ENCODE measurements at places on chromosomes 4 and X. TPM values are rescaled to one million over a fixed set of nuclear protein-coding genes. Genes with fewer than 3 reads are reported as not detected.

The NAT8L gene
- 0.93 TPM for total RNA-seq

DNA sequence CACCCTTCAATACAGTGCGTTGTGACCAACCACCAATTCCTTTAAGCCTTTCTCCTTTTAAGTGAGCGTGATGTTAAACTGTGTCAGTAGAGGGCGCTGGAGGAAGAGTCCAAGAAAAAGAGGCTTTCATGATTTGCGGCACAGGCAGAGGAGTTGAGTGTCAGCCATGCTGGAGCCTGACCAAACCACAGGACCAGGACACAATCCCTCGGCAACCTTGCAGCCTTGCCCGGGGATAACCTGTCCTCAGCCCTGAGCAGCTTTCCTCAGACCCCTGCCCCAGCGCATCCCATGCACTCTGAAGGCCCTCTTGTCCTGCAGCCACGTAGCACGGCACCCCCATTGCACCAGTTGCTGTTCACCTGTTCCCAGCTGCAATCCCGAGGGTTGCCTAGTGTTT is 53.5 kb upstream of the SMIM31 start:
- H3K36me3 ChIP-seq = no peaks in the 10 kb centered on the region
- H3K4me3 ChIP-seq = no peak overlapping the region
- no peaks in the 10 kb centered on the region for H3K27me3 ChIP-seq

The FSTL5 gene
- total RNA-seq = not detected

The PDCL2 gene
- total RNA-seq = not detected

The ENPEP gene
- not detected for total RNA-seq

GRCh38 chr4:78642934-78643333 is 91.4 kb downstream of the ANXA3 start:
- no peak overlapping the region for H3K27ac ChIP-seq
- no peak for DNase-seq
- H3K4me1 ChIP-seq = peaks cover 33% of the 10 kb centered on the region
- H3K36me3 ChIP-seq = no peaks in the 10 kb centered on the region

DNA sequence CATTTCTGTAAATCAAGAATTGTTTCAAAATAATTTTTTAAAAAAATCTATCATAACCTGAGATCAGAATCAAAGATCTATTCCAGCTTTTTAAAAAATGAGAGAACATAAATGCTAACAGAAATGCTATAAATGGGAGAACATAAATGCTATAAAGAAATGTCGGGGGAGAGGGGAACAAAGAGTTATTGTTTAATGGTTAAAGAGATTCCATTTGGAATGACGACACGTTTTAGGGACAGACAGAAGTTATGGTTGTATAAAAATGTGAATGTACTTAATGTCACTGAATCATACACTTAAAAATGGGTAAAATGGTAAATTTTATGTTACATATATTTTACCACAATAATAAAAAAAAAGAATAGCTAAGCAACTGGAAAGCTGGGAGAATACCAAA is 127.1 kb downstream of the ATRX start:
- H3K27me3 ChIP-seq = no peaks in the 10 kb centered on the region
- peaks cover 17% of the 10 kb centered on the region for H3K36me3 ChIP-seq
- H3K4me1 ChIP-seq = no peaks in the 10 kb centered on the region
- no peak overlapping the region for H3K4me3 ChIP-seq
- no peak overlapping the region for H3K27ac ChIP-seq

GRCh38 chr4:55080174-55080865 is 45.1 kb downstream of the KDR start:
- H3K36me3 ChIP-seq = peaks cover 11% of the 10 kb centered on the region
- DNase-seq = no peak
- no peak overlapping the region for H3K4me3 ChIP-seq

GRCh38 chrX:101257448-101258258 is 33.5 kb downstream of the TAF7L start:
- peaks cover 55% of the 10 kb centered on the region for H3K27me3 ChIP-seq
- H3K36me3 ChIP-seq = no peaks in the 10 kb centered on the region
- no peaks in the 10 kb centered on the region for H3K4me1 ChIP-seq
- DNase-seq = no peak

- H3K27ac ChIP-seq = peak overlapping the region; percentile 27
- DNase-seq = no peak
- peaks cover 12% of the 10 kb centered on the region for H3K36me3 ChIP-seq
- peak overlapping the region; percentile 31 for H3K4me3 ChIP-seq
These were observed 5.1 kb downstream of the AFF1 start for GRCh38 chr4:86939729-86940575.

GRCh38 chr4:4780729-4781244 is 78.7 kb upstream of the MSX1 start:
- H3K27ac ChIP-seq = no peak overlapping the region
- peak; percentile 18 for DNase-seq
- no peaks in the 10 kb centered on the region for H3K4me1 ChIP-seq

The ZIC3 gene
- total RNA-seq = not detected

The RAB9B gene
- 0.07 TPM for total RNA-seq

- H3K36me3 ChIP-seq = no peaks in the 10 kb centered on the region
- no peaks in the 10 kb centered on the region for H3K4me1 ChIP-seq
- H3K4me3 ChIP-seq = no peak overlapping the region
- no peak overlapping the region for H3K27ac ChIP-seq
These were observed 22.4 kb upstream of the TSPAN5 start for GRCh38 chr4:98680806-98681205.

The TNIP2 gene
- total RNA-seq = 40.5 TPM

DNA sequence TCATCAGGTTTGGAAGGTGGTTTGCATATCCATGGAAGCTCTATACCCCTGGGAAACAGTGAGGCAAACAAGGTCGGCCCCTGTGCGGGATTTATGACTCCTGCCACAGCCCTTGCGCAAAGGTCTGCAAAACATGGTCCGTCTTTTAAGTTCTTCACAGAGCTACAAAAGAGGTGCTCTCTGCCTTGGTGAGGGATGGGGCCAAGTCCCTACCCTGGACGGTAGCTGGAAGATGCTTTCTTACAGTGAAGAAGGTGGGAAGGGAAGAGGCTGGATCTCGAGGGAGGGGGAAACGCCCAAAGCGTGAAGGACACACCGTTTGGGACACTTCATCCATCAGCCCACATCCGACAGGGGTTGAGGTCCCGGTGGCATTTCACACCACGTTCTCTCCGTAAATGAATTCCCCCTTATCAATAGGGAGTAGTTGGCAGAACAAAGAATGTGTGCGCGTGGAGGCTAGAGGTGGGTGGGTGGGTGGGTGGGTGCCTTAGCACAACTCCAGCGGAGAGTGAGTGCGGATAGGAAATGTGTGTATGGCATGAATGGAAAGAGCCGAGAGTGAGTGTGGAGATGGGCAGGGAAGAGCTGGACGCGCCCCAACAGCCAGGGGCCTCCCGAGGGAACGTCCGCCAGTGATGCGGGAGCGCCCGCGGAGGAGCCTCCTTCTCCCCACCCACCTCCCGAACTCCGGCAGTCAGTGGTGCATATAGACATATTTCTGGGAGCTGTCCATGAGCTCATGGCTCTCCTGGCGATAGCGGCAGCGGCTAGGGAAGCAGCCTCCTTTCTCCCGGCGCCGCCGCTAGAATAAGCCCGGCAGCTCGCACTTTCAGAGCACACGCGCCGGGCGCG is 68.3 kb downstream of the LARP7 start:
- no peaks in the 10 kb centered on the region for H3K36me3 ChIP-seq
- H3K4me1 ChIP-seq = peaks cover 6% of the 10 kb centered on the region
- H3K4me3 ChIP-seq = peak overlapping the region; percentile 57
- H3K27ac ChIP-seq = no peak overlapping the region

- peaks cover 100% of the 10 kb centered on the region for H3K27me3 ChIP-seq
- no peak overlapping the region for H3K27ac ChIP-seq
- DNase-seq = no peak
- no peaks in the 10 kb centered on the region for H3K36me3 ChIP-seq
- no peaks in the 10 kb centered on the region for H3K4me1 ChIP-seq
- no peak overlapping the region for H3K4me3 ChIP-seq
These were observed 493 bp downstream of the TCEAL5 start for GRCh38 chrX:103275947-103276567.

The DKK2 gene
- total RNA-seq = 0.07 TPM

- no peaks in the 10 kb centered on the region for H3K27me3 ChIP-seq
- DNase-seq = no peak
- peaks cover 6% of the 10 kb centered on the region for H3K36me3 ChIP-seq
- H3K27ac ChIP-seq = no peak overlapping the region
These were observed 11.0 kb downstream of the SOD3 start for GRCh38 chr4:24806206-24806990.

The RBM47 gene
- total RNA-seq = 1.8 TPM

The ANKRD50 gene
- 47.6 TPM for total RNA-seq

DNA sequence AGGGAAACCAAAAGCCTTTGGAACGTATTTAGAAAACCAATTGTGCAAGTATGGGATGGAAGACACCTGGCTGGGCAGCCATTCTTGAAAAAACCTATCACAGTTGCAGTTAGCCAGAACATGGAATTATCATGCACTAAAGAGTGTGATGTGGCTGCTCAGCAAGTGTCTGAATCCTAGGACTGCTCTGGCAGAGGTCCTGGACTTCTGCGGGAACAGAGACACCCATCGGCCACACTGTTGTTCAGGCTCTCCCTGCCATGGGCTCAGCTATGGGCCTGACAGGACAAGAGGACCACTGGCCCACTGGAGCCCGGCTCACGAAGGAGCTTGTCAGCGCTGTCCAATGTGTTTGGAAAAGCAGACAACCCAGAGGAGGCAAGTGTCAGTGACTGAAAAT is 115.7 kb upstream of the GPC4 start:
- no peaks in the 10 kb centered on the region for H3K4me1 ChIP-seq
- DNase-seq = no peak
- H3K36me3 ChIP-seq = no peaks in the 10 kb centered on the region
- H3K4me3 ChIP-seq = no peak overlapping the region

GRCh38 chr4:184513802-184514120 is 39.4 kb upstream of the IRF2 start:
- DNase-seq = no peak
- H3K4me1 ChIP-seq = no peaks in the 10 kb centered on the region
- no peaks in the 10 kb centered on the region for H3K27me3 ChIP-seq
- H3K36me3 ChIP-seq = peaks cover 6% of the 10 kb centered on the region
- no peak overlapping the region for H3K27ac ChIP-seq

DNA sequence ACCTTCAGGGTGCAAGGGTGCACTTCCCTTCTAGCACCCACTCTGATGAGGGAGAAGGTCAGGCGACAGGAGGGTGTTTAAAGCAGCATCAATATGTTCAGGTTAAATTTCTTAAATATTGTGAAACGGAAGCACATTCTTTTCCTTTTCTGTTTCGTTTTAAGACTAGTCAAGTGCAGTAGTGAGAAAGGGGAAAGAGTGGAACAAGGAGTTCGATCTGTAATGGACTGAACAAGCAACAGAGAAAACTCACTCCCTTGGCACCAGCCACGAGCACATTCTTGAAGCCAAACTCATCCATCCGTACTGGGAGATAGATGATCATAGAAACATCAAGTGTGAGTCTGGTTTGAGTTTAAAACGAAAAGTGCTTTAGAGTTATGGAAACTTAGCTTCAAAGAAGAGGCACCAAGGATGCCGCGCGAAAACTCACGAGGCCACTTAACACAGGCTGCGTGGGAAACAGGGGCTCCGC is 815 bp downstream of the FAM53A start:
- peak overlapping the region; percentile 77 for H3K27ac ChIP-seq
- peak overlapping the region; percentile 80 for H3K4me3 ChIP-seq
- no peaks in the 10 kb centered on the region for H3K27me3 ChIP-seq
- peaks cover 10% of the 10 kb centered on the region for H3K4me1 ChIP-seq
- no peaks in the 10 kb centered on the region for H3K36me3 ChIP-seq

The GRK4 gene
- 5.9 TPM for total RNA-seq
